ENCODE measurements at places on chromosomes 1 and 21.

- no peak for DNase-seq
Measured at GRCh38 chr1:17118706-17119075, 560 bp downstream of the PADI2 start.

DNA sequence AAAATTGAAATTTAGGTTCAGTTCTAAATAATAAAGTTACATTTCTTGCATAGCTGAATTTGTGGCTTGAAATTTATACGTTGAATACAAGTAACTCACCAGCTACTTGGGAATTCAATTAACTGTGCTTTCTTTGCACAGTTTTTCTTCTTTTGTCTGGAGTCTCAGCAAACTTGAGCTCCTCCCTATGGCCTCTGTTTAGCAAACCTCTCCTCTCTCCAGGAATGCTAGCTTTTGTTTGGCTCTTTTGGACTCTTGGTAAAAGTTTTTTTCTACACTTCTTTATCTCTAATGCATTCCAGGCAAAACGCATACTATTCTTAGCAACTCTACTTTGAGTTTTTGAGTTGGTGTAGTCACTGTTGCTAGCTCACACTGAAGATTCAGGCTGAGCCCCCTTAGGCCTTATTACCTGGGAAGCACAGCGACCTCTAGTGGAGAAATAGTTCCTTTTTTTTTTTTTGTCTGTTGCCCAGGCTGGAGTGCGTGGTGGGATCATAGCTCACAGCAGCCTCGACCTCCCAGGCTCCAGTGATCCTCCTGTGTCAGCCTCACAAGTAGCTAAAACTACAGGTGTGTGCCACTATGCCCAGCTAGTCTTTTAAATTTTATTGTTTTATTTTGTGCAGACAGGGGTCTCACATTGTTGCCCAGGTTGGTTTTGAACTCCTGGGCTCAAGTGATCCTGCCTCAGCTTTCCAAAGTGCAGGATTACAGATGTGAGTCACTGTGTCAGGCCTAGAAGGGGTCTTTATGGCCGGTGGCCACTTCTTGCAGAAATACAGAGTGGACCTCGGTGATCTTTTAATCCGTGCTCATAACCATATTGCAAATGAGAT, 61.7 kb downstream of the CASQ2 start:
- peak; percentile 92 for DNase-seq

DNA sequence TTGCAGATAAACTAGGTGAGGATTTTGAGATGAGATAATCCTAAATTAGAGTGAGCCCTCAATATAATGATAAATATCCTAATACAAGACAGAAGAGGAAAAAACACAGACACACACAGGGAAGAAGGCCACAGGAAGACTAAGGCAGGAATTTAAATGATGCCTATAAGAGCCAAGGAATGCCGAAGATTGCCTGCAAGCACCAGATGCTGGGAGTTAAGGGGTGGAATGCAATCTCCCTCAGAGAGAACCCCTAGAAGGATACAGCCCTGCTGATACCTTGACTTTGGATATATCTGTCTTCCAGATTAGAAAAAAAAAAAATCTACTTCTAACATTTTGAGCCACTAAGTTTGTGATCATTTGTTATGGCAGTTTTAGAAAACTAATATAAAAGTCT, 299.7 kb upstream of the PRMT6 start:
- peak; percentile 30 for DNase-seq

- DNase-seq = no peak
Measured at GRCh38 chr1:20663969-20664715, 3.0 kb upstream of the DDOST start.
